ENCODE measurements at places on chromosomes 1 and 21.
A peak's percentile ranks its signal among the peaks of the same experiment; 100 is the strongest.

GRCh38 chr1:65980237-65980636 is 187.5 kb downstream of the PDE4B start:
- no peak for DNase-seq

- DNase-seq, result no peak
Measured at GRCh38 chr21:46194374-46195334, 10.4 kb upstream of the SPATC1L start.

DNA sequence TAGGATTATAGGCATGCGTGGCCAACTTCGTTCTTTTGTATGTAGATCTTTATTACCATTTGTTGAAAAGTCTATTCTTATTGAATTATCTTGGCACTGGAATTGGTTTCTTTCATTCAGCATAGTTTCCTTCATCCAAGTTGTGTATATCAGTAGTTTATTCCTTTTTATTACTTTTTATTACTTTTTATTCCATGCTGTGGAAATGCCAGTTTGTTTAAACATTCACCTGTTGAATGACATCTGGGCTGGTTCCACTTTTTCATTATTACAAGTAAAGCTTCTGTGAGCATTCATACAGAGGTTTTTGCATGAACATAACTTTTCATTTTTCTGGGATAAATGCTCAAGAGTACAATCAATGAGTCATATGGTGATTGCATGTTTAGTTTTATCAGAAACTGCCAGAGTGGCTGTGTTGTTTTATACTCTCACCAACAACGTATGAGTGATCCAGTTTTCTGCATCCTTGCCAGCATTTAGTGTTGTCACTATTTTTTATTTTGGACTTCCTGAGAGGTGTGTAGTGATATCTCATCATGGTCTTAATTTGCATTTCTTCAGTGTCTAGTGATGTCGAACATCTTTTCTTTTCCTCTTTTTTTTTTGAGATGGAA is 28.6 kb downstream of the PTPRU start:
- no peak for DNase-seq

GRCh38 chr1:225762444-225762843 is 15.2 kb upstream of the SRP9 start:
- DNase-seq, result no peak

GRCh38 chr1:185040408-185040735 is 5.0 kb upstream of the RNF2 start:
- DNase-seq, result no peak

- peak; percentile 29 for DNase-seq
Measured at GRCh38 chr1:22711591-22712501, 1.2 kb downstream of the EPHB2 start.

DNA sequence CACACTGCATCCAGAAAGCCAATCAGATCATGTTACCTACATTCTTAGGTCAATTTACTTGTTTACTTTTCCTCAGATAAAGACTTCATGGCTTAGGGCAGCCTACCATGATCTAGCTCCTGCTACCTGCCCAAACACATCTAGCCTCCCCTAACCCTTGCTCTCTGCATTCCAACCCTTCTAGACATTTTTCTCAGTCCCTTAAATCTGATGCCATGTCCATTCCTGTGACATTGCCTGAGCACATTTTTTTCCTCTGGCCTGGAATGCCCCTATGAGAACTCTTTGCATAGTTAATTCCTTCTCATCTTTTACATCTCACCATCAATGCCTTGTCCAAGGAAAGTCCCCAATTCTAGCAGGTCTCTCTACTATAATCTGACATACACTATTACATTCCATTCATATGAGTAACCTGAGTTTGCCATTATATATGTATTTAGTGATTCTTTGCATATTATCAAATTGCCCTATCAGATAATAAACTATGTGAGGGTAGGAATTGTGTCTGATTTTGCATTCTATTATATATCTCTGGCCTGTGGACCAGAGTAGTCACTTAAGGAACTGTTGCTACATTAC is 166.9 kb downstream of the COL11A1 start:
- DNase-seq, result peak; percentile 21

DNA sequence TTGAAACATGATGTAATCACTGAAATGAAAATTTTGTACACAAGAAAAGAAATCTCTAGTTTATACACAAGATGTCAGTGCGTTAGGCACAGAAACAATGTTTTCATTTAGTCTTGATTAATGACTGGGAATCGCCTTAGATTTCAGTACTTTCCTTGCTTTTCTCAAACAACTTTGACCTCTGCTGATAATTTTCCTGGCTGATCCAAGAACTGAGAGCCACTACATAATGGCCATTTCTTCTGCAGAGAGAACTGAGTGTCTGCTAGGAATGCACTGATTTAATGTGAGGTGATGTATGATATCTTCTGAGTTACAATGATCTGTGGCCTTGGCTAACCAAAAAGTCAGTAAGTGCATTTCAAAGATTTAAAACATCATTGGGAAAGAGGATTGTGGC is 308.1 kb downstream of the CTH start:
- no peak for DNase-seq

- DNase-seq, result no peak
Measured at GRCh38 chr1:183576537-183576936, 13.7 kb downstream of the NCF2 start.

DNA sequence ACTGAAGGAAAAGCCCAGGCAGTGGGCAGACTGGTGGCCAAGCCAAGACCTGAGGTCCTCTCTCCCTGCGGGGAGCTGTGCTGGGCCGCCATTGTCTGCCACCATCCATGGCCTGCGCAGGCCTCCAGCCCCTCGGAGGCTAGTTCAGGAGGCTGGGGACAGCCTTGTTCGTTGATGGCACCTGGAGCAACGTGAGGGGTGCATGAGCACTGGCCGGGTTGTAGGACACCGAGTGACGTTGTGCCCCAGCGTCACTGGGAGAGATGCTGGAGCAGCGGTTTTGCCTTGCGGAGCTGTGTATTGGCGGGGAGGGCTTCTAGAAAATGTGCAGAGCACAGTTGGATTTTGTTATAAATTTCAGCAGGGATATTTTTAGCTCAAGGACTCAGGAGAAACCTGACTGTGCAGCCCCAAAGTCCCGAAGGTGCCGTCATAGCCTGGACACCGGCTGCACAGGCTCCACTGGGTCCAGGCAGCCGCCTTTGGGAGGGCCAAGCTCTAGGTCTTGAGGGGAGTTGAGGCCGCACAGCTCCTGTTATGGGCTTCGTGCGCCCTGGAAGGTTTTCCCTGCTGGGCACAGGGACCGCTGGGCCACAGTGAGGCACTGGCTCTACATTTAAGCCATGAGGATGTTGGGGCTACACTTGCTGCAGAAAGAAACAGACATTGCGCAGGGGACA is 48.2 kb upstream of the ADARB1 start:
- DNase-seq, result no peak

- peak; percentile 84 for DNase-seq
Measured at GRCh38 chr1:189616893-189617292, 860.8 kb downstream of the BRINP3 start.

DNA sequence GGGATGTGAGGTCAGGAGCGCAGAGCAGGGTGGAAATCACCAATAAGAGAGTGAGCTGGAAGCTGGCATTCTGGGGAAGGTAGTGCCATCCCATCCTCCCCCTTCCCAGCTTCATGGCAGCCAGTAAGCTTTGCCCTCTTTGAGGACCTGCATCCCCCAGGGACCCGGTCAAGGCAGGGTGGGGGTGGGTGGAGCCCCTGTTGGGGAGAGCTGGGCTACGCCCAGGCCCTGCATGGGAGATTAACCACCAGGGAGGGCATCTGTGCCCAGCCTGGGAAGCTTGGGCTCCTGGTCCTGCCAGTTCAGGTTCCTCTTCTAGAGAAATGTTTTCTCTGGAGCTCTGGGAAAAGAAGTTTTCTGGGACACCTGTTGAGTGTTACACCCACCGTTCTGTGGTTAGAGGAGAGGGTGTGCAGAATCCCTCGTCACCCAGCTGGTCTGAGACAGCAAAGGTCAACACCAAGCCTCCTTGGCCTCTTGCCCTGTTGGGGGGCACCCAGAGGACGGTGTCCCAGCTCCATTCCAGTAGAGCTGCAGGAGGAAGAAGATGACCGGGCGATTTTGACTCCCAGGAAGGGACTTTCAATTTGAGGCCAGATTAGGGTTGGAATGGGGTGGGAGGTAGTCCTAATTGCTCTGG is 30.1 kb upstream of the TENT5C start:
- no peak for DNase-seq

- DNase-seq, result no peak
Measured at GRCh38 chr1:43233631-43234030, 36.2 kb upstream of the TMEM125 start.

DNA sequence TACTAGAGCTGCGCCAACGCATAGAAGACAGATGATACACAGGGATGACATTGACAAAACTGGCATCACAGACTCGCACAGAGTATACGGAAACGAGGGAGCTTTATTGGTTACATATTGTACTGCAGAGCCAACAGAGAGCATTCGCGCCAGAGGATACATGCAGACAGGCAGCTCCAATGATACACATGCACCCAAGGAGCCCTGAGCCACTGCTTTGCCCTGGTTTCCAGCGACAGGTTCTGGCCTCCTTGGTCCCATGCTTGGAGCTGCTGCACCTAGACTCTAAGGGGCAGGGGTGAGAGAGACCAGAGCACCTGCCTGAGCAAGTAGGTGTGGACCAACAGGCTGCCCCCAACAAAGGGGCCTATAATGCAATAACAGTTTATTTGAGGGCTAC is 65.6 kb downstream of the KDM1A start:
- DNase-seq, result no peak

GRCh38 chr1:156230473-156230837 is 11.5 kb upstream of the BGLAP start:
- no peak for DNase-seq

- no peak for DNase-seq
Measured at GRCh38 chr1:79896140-79896539, 889.6 kb upstream of the ADGRL4 start.

GRCh38 chr1:77282187-77282865 is 507 bp downstream of the AK5 start:
- no peak for DNase-seq

- no peak for DNase-seq
Measured at GRCh38 chr1:244647819-244648218, 5.1 kb upstream of the DESI2 start.

GRCh38 chr1:196655494-196655893 is 3.7 kb downstream of the CFH start:
- no peak for DNase-seq

- DNase-seq, result no peak
Measured at GRCh38 chr1:20421441-20421840, 64.6 kb downstream of the CAMK2N1 start.

DNA sequence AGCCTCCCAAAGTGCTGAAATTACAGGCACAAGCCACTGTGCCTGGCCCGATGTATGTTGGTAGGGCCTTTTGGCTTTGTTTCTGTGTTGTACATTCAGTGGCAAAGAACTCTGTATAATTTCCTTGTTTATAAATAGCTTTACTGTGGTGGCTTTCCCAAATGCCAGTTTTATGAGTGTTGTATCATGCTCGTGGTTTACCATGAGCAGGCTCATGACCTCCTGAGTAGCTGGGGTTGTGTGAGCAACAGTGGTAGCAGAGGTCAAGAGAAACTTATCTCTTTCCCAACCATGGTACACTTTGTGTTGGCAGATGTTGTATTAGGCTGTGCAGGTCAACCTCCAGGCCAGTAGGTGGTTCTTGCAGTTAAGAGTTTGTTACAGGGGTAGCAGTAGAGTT is 420.4 kb upstream of the BEND5 start:
- no peak for DNase-seq

DNA sequence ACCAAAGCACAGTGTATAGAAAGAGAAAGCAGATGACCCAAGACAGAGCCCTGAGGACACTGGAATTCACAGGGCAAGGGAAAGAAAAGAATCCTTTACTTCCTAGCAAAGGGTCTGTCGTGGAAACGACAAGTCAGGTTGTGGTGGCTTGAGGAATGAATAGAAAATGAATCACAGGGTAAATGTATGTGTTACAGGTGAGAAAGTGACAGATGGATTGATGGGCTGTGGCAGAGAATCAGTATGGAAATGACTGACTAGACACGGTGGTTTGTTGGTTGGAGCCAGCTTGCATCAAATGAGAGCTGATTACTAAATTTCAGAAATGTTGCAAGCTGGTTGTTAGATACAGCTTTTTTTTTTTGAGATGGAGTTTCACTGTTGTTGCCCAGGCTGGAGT is 46.9 kb downstream of the PTP4A2 start:
- DNase-seq, result no peak

DNA sequence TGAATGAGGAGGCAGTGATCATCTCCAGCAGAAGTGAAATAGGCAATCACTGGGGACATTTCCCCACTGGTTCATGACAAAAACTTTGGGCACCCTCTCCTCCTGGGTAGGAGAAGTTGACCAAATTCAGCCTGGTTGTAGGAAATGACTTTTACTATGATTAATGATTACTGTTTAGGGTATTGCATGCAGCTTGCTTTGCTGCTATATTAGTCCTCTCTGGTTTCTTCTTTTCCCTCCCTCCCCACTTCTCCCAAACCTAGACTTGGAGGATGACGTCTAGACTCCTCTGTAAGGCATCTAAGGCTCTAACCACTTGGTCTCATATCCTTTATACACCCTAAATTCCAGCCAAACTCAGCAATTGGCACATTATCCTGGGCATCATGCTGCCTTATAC is 3.4 kb upstream of the RGS16 start:
- no peak for DNase-seq

- no peak for DNase-seq
Measured at GRCh38 chr1:200741551-200742207, 3.0 kb downstream of the CAMSAP2 start.

GRCh38 chr1:117562581-117563491 is 43.0 kb upstream of the TENT5C start:
- DNase-seq, result no peak

- no peak for DNase-seq
Measured at GRCh38 chr1:168297019-168297730, 16.5 kb downstream of the TBX19 start.

DNA sequence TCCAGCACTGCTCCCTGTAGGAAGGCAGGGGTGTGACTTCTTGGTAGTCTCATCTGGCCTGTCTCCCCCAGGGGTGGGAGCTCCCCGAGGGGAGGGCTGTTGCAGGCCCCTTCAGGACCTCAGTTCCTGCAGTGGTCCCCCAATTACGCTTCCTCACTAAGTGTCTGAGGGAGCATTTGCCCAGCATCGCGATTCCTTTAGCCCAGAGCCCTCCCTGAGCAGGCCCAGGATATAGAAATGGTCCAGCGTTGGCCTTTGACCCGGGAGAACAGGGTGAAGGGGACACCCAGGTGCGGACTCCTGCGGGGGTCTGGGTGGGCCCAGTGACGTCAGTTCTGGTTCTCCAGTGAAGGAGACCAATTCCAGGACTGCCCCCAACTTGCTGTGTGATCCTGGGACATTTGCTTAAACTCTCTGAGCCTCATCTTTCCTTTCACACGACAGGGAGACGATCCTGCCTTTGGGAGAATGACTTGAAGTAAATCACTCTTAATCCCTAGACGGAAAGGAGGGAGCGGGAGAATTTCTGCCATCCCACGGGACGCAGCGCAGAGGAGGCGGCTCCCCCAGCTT is 32.6 kb upstream of the BTG2 start:
- no peak for DNase-seq

DNA sequence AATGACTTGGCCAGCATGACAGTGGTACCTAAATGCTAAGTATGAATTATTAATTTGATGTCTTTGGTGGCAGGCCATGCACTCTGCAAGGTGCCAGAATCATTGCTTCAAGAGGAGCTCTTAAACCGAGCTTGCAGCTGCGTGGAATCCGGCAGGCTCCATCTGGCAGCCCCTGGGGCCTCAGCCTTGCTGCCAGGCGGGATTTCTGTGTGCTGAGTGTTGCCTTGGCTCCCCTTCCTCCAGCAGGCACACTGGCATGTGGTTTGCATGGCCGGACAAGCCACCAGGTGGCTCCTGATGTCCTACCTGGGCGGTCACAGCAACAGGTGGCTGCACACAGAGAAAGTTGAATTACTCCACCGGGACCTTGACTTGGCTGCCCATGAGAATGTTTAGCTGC is 155.4 kb downstream of the URB2 start:
- no peak for DNase-seq

Measured in A172 (cell line).